ENCODE measurements at places on chromosomes 4 and X.
A peak's percentile ranks its signal among the peaks of the same experiment; 100 is the strongest.

DNA sequence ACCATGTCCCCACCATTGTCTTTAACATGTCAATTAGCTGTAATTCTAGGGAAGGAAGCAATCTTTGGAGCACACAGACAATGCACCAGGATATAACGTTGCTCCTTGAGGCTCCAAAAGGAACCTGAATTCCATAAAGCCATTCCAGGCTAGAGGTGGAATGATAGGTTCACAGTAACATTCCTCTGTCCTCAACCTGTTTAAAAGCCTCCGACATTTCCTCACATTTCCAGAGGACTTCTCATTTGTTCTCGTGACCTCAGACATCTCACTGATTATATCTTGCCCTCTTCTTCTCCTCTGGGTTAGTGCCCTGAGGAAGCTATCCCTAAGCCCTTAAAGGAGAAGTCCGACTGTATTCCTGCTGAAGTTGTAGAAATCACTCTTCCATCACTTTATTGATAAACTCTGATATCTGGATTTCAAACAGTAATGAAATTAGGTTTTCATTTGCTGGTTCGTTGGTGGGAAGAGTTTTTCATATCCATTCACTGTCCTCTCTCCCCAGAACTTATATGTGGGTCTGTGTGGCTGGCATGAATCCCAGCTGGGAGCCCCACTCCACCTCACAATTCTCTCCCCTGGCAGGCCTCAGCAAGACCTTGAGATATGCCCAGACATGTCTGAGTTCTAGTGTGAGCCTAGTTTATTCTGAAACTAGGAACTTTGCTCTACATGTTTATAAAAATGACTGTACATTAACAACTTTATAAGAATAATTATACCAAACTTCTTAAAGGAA is 44.2 kb upstream of the PRSS12 start:
- peak; percentile 7 for DNase-seq

DNA sequence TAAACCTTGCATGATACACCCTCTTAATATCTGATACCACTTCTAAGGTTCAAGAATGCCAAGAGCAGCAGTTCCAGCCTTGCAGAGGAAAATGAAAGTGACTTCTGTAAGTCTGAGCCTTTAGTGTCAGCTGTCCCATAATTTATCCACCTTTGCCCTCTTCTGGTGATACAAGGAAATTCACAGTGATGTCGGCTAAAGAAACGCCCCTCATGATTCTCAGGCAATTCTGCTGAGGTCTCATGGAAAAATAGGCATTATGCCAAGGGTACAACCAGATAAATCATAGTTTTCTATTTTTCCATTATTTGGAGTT is 172.2 kb upstream of the CXCL13 start:
- DNase-seq = no peak

- no peak for DNase-seq
Observed at GRCh38 chr4:52968691-52969090, 106.6 kb downstream of the RASL11B start.

DNA sequence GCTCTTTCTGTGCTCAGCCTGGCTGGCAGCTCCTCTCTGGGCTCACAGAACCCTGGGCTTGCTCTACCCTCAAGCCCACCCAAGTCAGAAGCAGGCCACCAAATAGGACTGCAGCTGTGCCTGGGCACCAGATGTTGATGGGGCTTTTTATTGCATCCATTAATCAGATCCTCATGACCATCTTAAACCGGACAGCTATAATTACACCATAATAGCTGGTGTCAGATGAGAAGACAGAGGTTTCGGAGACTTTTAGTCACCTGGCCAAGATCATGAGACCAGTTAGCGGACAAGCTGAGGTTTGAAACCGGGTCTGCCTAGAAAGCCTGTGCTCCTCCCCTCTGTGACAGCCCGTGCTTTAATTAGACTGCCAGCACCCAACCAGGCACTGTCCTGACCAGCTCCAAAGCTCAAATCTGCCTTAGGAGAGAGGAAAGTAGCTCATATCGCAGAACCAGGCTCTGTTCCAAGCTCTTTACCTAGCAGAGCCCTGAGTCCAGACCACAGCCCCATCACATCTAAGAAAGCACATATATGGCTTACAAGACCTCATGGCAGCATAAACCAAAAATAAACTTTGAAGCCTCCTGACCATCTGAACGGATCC is 88.9 kb downstream of the JAKMIP1 start:
- DNase-seq = no peak
